Esophagus (tissue), 2 donors: ENCODE measurements at places on chromosomes 4 and X. TPM values are rescaled to one million over a fixed set of nuclear protein-coding genes. Genes with fewer than 3 reads are reported as not detected.

DAPP1 gene
- polyA plus RNA-seq: 40.6 TPM

PNMA6A gene
- polyA plus RNA-seq: 0.15 TPM

GATB gene
- polyA plus RNA-seq: 18.9 TPM

UGT2B10 gene
- not detected for polyA plus RNA-seq

LEF1 gene
- 7.4 TPM for polyA plus RNA-seq

TBC1D9 gene
- polyA plus RNA-seq: 3.3 TPM

TGIF2LX gene
- polyA plus RNA-seq: not detected

ADAMTS3 gene
- 0.04 TPM for polyA plus RNA-seq

PNMA6F gene
- polyA plus RNA-seq: not detected

RAB39B gene
- polyA plus RNA-seq: 0.10 TPM

SSX1 gene
- polyA plus RNA-seq: not detected

GC gene
- not detected for polyA plus RNA-seq

UCP1 gene
- not detected for polyA plus RNA-seq

GAGE12H gene
- polyA plus RNA-seq: not detected

NLGN4X gene
- 0.06 TPM for polyA plus RNA-seq

WDR17 gene
- 0.22 TPM for polyA plus RNA-seq

HAUS3 gene
- 8.1 TPM for polyA plus RNA-seq

REELD1 gene
- 0.16 TPM for polyA plus RNA-seq

PRDM8 gene
- 1.2 TPM for polyA plus RNA-seq

FAM184B gene
- polyA plus RNA-seq: 0.14 TPM

ZNF41 gene
- polyA plus RNA-seq: 2.3 TPM

ZIC3 gene
- polyA plus RNA-seq: not detected

CENPVL2 gene
- polyA plus RNA-seq: not detected

KLHL4 gene
- polyA plus RNA-seq: 0.05 TPM

SPANXA2 gene
- not detected for polyA plus RNA-seq

COMMD8 gene
- 14.8 TPM for polyA plus RNA-seq

ZNF518B gene
- 2.7 TPM for polyA plus RNA-seq

SPOCK3 gene
- 0.08 TPM for polyA plus RNA-seq

DKK2 gene
- 0.04 TPM for polyA plus RNA-seq
